ENCODE measurements at places on chromosomes 2 and 18.

GRCh38 chr2:44135771-44136170 is 32.9 kb upstream of the PPM1B start:
- no peak for DNase-seq

- DNase-seq, result no peak
Observed at GRCh38 chr2:55966401-55967118, 43.0 kb upstream of the EFEMP1 start.

GRCh38 chr18:63897072-63897471 is 9.6 kb downstream of the SERPINB2 start:
- DNase-seq, result no peak

DNA sequence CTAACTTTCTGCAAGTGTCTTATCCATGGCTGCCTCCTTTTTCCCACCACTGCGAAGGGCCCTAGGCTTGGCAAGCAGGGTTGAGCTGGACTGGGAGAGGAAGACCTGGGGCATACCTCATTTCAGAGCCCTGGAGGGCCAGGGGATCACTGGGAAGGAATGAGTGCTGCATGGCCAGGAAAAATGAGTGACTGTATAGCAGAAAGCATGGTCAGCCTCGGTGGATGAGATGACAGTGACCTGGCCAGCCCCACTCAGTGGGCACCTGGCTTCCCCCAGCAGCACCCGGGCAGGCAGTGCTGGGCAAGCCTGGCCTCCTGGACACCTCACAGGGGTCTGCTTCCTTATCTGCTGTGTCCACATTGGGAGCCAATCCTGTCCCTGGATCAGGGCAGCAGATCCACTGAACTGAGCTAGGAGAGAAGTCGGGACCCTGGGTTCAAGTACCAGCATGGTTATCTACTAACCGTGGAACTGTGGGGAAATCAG is 76.4 kb downstream of the HS1BP3 start:
- DNase-seq, result no peak

DNA sequence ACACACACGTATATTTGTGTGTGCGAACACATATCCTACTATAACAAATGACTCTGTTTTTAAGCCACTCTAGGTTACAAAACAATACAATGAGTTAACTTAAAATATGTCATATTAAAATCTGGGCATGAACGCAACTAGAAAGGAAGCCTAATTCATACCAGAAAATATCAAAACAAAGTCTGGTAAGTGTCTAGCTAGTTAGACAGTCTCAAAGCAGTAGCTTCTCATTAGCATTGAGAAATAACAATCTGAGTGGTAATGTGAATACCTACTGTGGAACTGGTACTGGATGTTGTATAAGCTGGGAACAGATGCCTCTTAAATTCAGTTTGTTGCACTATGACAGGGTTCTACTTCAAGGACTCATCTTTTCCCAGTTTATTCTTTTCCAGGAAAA is 32.5 kb upstream of the WIPF1 start:
- DNase-seq, result no peak

- DNase-seq, result no peak
Observed at GRCh38 chr18:70249118-70249517, 39.7 kb upstream of the SOCS6 start.

DNA sequence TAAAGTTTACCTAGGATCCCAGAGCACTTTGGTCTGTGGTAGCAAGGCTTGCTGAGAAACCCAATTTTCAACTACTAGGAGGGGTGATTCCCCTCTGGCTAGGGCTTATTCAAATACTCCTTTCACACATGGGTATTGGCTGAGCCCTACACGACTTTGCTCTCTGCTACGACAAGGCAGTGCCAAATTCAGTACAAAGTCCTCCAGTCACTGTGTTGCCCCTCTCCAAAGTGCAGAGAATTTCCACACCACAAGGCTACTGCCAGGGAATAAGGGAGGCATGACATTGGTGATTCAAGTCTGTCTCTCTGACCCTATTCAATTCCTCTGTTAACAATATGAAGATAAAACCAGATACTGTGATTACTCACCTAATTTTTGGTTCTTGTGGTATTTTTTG is 38.9 kb downstream of the SYT4 start:
- DNase-seq, result no peak

GRCh38 chr2:86274265-86274917 is 63.0 kb downstream of the REEP1 start:
- peak; percentile 71 for DNase-seq

GRCh38 chr2:174004905-174005605 is 39.9 kb upstream of the SP3 start:
- no peak for DNase-seq

DNA sequence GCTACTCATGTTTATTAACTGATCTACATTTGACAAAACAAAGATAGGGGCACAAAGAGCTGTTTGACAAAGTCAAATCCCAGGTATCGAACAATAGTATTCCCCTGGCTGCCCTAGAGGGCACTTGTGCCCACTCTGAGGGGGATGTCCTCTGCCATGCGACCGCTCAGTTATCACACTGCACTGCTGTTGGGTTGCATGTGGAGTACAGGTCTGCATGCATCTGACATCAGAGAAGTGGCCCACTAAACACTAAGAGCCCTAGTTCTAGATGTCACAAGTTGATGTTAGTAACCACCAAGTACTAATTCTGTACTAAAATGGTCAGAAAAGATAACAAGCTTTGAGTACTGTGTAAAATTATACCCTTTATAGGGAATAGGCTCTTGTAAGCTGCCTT is 20.1 kb upstream of the FLACC1 start:
- no peak for DNase-seq

GRCh38 chr2:145724311-145724898 is 1204.5 kb upstream of the ZEB2 start:
- DNase-seq, result no peak

DNA sequence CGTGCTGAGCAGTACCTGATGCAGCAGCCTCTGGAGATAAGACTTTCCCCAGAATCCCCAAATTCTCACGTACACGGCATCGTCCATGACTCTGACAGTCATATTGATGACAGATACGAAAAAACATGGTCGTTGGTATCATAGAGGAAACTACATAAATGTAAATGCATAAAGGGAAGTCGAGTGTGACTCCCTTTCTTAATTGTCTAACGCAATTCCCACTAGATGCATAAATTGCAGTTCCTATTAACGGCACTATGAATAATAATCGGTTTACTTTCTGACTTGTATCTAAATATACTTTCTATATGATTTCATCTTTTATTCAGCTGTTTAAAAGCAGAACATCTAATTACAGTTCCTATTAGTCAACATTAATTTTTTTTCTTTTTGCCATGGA is 322.6 kb upstream of the REV1 start:
- no peak for DNase-seq

DNA sequence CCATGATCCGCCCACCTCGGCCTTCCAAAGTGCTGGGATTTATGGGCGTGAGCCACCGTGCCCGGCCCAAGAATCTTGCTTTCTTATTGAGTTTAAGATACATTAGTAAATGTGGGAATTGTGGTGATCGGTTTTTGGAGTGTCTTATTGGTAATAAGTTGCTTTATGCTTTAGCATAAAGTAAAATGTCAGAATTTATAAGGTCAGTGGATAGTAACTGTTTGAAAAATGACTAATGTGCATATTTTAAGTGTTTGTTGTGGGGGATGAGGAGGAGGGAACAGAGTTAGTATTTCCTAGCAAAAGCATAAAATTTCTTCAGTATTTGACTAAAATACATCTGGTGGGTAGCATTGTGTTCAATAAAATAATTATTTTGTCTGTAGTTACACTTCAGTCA is 77.4 kb downstream of the SLC39A10 start:
- no peak for DNase-seq

DNA sequence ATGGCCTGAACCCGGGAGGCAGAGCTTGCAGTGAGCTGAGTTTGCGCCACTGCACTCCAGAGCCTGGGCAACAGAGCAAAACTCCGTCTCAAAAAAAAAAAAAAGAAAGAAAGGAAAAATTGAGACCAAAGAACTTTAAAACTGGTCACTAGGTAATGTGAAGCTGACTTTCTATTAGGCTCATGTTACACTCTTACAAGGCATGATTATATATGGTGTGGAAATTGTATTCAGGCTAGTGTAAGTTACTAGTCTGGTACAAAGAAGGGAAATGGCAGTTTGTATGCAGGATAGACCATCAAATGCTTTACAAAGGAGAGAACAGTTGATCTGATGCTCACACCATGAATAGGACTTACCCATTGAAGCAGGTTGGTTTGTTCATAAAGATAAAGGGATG is 35.4 kb upstream of the ARMC9 start:
- no peak for DNase-seq

GRCh38 chr18:51390702-51391101 is 193.2 kb upstream of the MEX3C start:
- DNase-seq, result no peak

GRCh38 chr2:170502361-170503130 is 212.6 kb upstream of the SP5 start:
- DNase-seq, result no peak

DNA sequence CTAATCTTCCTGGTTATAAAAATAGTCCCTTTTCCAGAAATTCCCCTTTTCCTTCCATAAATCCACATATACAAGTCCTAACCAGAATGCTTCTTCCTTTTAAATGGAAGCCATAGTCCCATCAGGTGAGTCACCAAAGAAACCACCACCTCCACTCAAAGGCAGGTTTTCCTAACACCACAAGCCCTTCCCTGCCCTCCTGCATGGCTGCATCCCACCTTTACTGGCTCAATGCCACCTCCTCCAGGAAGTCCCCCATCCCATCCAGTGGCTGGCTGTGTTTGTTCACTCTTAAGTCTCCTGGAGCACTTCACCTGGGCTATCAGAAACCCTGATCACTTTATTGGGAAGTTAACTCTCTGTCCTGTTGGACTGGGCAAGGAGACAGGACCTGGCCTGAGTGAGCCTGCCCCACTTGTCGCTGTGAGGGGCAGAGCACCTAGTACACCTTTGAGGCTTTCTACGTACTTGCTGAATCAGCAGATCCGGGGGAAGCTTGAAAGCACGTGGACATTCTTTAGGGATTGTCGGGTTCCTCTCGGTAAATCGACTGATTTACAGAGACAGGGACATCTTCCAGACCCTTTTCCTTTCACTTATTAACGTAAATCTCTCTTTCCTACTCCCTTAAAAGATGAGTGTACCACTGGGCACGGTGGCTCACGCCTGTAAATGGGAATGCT is 71.0 kb downstream of the NGEF start:
- no peak for DNase-seq

GRCh38 chr18:5984245-5984644 is 88.9 kb upstream of the TMEM200C start:
- no peak for DNase-seq

DNA sequence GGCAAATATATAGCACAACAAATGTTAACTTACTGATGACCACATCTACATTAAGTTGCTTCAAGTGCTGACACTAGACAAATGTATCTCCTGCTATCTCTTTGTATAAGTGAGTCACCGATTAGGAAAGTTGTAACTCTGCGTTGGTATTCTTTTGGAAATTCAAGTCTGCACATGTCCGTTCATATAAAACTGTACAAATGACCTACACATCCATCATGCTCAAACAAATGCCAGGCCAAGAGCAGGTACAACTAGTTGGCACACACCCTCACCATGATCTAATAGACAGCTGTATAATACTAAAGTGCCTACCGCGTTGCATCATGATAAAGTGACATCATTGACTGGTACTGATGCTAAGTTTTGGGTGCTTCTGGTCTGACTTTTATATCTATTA is 141.1 kb downstream of the RBMS1 start:
- peak; percentile 95 for DNase-seq

DNA sequence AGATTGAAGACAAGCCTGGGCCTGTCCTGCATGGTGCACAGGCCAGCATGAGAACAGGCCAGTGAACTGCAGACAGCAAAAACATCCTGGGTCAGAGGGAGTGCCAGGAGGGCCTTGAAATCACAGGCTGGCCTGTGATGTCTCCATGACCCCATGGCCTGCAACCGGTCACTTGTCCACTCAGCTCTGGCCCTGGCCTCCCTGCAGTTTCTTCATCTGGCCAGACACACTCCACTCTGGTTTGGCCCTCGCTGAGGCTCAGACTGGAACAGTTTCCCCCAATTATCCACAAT is 12.6 kb downstream of the CYRIA start:
- DNase-seq, result peak; percentile 30

DNA sequence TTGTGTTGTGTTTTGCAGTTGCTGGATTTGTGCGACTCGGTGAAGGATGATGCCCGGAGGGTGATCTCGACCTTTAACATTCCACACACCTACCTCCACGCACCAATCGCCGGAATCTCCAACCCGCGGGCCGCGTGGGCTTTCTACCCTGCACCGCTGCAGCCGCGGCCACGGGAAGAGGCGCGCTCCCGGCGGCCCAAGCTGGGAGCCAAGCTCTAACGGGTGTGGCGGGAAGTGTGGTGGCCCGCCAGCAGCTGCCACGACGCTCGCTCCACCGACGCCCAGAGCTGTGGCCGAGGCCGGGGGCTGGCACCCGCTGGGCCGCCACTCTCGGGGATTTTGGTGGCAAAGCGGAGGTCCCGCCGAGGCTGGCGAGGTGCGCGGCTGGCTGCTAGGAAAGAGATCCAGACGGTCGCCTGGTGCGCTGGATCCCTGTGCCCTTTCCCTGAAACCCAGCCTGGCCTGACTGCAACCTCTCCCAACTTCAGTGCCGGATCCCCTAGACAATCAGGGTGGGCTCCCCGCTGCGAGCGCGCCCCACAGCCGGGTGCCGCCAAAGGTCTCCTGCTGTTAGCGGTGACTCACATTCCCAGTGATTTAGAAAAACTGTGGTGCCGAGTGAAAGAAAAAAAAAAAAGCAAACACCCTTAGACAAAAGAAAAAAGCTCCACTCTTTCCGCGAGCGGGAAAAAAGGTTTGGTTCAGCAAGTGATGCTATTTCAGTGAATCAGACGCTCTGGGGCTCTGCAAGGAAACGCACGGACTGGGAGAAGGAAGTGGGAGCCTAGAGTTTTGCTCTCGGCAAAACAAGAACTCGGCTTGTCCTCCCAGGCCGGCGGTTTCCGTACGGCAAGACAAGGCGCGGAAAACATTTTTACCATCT is 2.9 kb upstream of the BCL2L11 start:
- DNase-seq, result no peak

DNA sequence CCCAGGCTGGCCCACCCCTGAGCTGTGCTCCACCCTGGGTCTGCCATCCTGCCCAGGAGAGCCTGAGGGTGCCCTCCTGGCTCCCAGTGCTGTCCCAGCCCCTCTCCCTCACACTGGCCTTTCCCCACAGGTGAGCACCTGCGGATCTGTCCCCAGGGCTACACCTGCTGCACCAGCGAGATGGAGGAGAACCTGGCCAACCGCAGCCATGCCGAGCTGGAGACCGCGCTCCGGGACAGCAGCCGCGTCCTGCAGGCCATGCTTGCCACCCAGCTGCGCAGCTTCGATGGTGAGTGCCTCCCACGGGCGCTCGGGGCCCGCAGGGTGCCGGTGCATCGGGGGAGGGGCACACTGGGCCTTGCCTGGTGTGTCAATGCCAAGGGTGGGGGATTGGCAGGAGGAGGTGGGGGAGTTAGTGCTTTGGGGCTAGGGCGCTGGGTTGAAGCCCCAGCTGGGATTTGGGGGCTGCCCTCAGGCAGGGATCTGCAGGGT is 23.5 kb downstream of the GPC1 start:
- no peak for DNase-seq
